ENCODE measurements at places on chromosomes 2 and 18. TPM values are rescaled to one million over a fixed set of nuclear protein-coding genes. Genes with fewer than 3 reads are reported as not detected.

GRCh38 chr2:67950018-67950417, 112.8 kb downstream of the C1D start:
- peaks cover 18% of the 10 kb centered on the region for H3K4me1 ChIP-seq
- no peak overlapping the region for H3K27ac ChIP-seq
- H3K4me3 ChIP-seq: no peak overlapping the region
- H3K36me3 ChIP-seq: no peaks in the 10 kb centered on the region
- H3K27me3 ChIP-seq: no peaks in the 10 kb centered on the region

Gene SLC40A1
- not detected for total RNA-seq

- no peaks in the 10 kb centered on the region for H3K27me3 ChIP-seq
- no peak overlapping the region for H3K4me3 ChIP-seq
- peaks cover 7% of the 10 kb centered on the region for H3K36me3 ChIP-seq
- no peak for DNase-seq
- no peak overlapping the region for H3K27ac ChIP-seq
Measured at GRCh38 chr18:48694295-48694694, 155.5 kb downstream of the CTIF start.

GRCh38 chr2:45892757-45893156, 241.3 kb downstream of the PRKCE start:
- peaks cover 6% of the 10 kb centered on the region for H3K36me3 ChIP-seq
- DNase-seq: no peak
- H3K27ac ChIP-seq: no peak overlapping the region
- no peaks in the 10 kb centered on the region for H3K27me3 ChIP-seq

GRCh38 chr2:225920621-225921220, 521.2 kb downstream of the NYAP2 start:
- no peak overlapping the region for H3K27ac ChIP-seq
- no peak for DNase-seq
- H3K27me3 ChIP-seq: no peaks in the 10 kb centered on the region
- no peaks in the 10 kb centered on the region for H3K36me3 ChIP-seq
- no peaks in the 10 kb centered on the region for H3K4me1 ChIP-seq

DNA sequence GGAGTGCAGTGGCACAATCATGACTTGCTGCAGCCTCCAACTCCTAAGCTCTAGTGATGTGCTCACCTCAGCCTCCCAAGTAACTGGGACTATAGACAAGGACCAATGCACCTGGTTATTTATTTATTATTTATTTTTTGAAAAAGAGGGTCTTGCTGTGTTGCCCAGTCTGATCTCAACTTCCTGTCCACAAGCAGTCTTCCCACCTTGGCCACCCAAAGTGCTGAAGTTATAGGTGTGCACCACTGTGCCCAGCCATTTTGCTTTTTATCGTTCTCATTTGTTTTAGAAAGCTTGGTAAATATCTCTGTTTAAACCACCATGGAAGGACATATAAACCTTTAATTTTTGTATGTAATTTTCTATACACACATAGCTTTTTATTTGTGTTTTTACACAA, 74.2 kb downstream of the SMCHD1 start:
- H3K27me3 ChIP-seq: no peaks in the 10 kb centered on the region
- H3K4me3 ChIP-seq: no peak overlapping the region
- peaks cover 89% of the 10 kb centered on the region for H3K36me3 ChIP-seq
- DNase-seq: no peak
- H3K27ac ChIP-seq: no peak overlapping the region

Gene ALPG
- total RNA-seq: not detected

GRCh38 chr2:229350117-229350805, 79.2 kb upstream of the PID1 start:
- no peak overlapping the region for H3K4me3 ChIP-seq
- H3K27me3 ChIP-seq: no peaks in the 10 kb centered on the region
- peak overlapping the region; percentile 62 for H3K27ac ChIP-seq
- DNase-seq: peak; percentile 18

Measured in MCF 10A (cell line).